ENCODE measurements at places on chromosomes 13 and 19. TPM values are rescaled to one million over a fixed set of nuclear protein-coding genes. Genes with fewer than 3 reads are reported as not detected.

GRCh38 chr19:54207983-54208783, 7.5 kb downstream of the RPS9 start:
- no peak overlapping the region for H3K4me3 ChIP-seq
- H3K27me3 ChIP-seq, result no peaks in the 10 kb centered on the region
- peaks cover 73% of the 10 kb centered on the region for H3K4me1 ChIP-seq
- H3K36me3 ChIP-seq, result peaks cover 54% of the 10 kb centered on the region
- H3K27ac ChIP-seq, result peak overlapping the region; percentile 70

GRCh38 chr19:55232286-55232602, 3.7 kb upstream of the TMEM86B start:
- no peak overlapping the region for H3K27ac ChIP-seq
- no peaks in the 10 kb centered on the region for H3K4me1 ChIP-seq
- no peak for DNase-seq
- peaks cover 94% of the 10 kb centered on the region for H3K36me3 ChIP-seq

- H3K27ac ChIP-seq, result no peak overlapping the region
- H3K36me3 ChIP-seq, result no peaks in the 10 kb centered on the region
- H3K4me1 ChIP-seq, result peaks cover 13% of the 10 kb centered on the region
Observed at GRCh38 chr19:45234089-45234869, 10.9 kb downstream of the EXOC3L2 start.

DNA sequence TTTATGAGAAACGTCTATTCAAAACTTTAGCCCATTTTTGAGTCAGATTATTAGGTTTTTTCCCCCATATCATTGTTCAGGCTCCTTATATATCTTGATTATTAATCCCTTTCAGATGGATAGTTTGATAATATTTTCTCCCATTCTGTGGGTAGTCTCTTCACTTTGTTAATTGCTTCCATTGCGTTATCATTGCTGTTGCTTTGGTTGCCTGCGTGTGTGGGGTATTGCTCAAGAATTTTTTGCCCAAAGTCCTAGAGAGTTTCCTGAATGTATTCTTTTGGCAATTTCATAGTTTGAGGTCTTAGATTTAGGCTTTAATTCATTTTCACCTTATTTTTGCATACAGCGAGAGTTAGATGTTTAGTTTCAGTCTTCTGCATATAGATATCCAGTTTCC, 25.8 kb upstream of the PRR20A start:
- no peaks in the 10 kb centered on the region for H3K4me1 ChIP-seq
- H3K4me3 ChIP-seq, result no peak overlapping the region
- H3K27me3 ChIP-seq, result no peaks in the 10 kb centered on the region
- H3K27ac ChIP-seq, result no peak overlapping the region

- no peak overlapping the region for H3K27ac ChIP-seq
- no peaks in the 10 kb centered on the region for H3K27me3 ChIP-seq
- DNase-seq, result no peak
- no peak overlapping the region for H3K4me3 ChIP-seq
Observed at GRCh38 chr13:79392882-79393563, 13.0 kb downstream of the RBM26 start.

- H3K4me1 ChIP-seq, result no peaks in the 10 kb centered on the region
- no peaks in the 10 kb centered on the region for H3K27me3 ChIP-seq
- peak overlapping the region; percentile 42 for H3K4me3 ChIP-seq
Observed at GRCh38 chr19:38304352-38304865, 358 bp downstream of the C19orf33 start.

GRCh38 chr13:52452470-52452869, 2.0 kb upstream of the VPS36 start:
- no peak overlapping the region for H3K27ac ChIP-seq
- H3K27me3 ChIP-seq, result no peaks in the 10 kb centered on the region
- peaks cover 37% of the 10 kb centered on the region for H3K4me1 ChIP-seq
- H3K4me3 ChIP-seq, result no peak overlapping the region
- no peak for DNase-seq

DNA sequence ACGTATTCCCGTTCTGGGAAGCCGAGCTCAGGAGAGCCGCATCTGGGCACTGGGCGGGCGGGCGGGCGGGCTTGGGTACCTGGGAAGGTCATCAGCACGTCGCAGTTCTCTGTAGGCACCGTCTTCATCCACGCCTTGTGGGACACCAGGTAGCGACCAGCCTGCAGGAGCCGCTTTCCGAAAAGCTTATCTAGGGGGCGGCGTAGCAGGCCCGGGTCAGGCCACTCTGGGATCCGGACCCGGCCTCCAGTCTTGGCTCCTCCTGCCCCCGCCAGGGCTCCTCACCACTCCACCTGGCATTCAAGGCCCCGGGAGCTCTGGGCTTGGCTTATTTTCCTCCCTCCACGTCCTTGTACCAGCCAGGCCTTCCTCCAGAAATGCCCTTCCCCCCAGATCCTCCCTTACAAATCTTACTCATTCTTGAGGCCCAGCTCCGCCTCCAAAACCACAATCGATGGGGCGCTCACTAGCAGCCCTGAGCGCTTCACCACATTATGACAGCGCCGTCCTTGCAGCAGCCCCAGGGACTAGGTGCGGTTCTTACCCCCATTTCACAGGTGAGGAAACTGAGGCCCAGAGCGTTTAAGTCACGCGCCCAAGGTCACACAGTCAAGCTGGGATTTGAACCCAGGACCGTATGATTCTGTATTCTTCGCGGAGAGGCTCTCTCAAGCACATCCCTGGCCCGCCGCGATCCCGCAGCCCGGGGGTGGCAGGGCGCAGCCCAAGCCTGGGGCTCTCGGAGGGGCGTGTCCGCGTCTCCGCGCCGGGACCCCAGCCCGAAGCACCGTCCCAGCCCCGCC, 843 bp downstream of the ANO8 start:
- peaks cover 60% of the 10 kb centered on the region for H3K4me1 ChIP-seq
- DNase-seq, result no peak
- peaks cover 4% of the 10 kb centered on the region for H3K27me3 ChIP-seq
- H3K36me3 ChIP-seq, result peaks cover 16% of the 10 kb centered on the region
- peak overlapping the region; percentile 78 for H3K4me3 ChIP-seq

CYSLTR2 gene
- 4.2 TPM for total RNA-seq

NKG7 gene
- 2.4 TPM for total RNA-seq

ZIK1 gene
- 4.6 TPM for total RNA-seq

PLPPR3 gene
- not detected for total RNA-seq

All from esophagus muscularis mucosa (tissue), 4 donors.